ENCODE measurements at places on chromosomes 3 and 15.

GRCh38 chr3:17643691-17644090 lies 98.7 kb downstream of the TBC1D5 start:
- no peak for DNase-seq

GRCh38 chr3:99504258-99504657 lies 134.1 kb upstream of the COL8A1 start:
- no peak for DNase-seq

GRCh38 chr3:38260474-38260873 lies 5.1 kb upstream of the SLC22A13 start:
- DNase-seq, result no peak

DNA sequence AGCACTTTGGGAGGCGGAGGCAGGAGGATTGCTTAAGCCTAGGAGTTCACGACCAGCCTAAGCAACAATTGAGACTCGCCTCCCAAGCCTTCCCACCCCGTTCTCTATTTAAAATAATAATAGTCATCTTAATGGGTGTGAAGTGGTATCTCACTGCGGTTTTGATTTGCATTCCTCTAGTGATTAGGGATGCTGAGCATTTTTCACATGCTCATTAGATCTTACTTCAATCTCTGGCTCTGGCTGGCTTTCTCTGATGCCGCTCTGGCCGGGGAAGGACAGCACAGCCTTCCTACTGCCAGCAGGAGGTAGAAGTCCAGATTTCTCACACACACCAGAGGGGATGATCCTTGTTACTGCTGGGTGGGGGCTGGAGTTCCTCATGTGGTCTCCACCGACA lies 7.4 kb upstream of the EIF4A2 start:
- no peak for DNase-seq

DNA sequence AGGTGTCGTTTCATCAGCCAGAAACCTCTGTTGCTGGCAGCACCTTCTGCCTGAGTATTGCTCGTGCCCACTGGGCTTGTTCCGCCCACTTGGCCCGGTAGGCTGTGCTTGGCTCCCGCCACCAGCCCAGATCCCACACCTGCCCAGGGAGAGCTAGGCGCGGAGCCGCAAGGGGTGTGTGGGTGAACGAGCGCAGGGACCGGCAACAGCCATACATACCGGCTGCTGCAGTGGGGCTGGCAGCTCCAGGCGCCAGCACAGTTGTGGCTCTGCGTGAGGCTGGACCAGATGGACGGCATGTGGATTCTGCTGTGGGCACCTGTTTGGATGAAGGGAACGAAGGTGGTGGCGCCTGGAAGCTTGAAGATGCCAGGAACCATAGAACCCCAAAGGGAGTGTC lies 331.5 kb upstream of the MCTP2 start:
- DNase-seq, result no peak
